RCC 7860 (cell line): ENCODE measurements at places on chromosomes 4 and X.
A peak's percentile ranks its signal among the peaks of the same experiment; 100 is the strongest.

- no peak for DNase-seq
Measured at GRCh38 chr4:150680651-150681050, 98.7 kb downstream of the MAB21L2 start.

DNA sequence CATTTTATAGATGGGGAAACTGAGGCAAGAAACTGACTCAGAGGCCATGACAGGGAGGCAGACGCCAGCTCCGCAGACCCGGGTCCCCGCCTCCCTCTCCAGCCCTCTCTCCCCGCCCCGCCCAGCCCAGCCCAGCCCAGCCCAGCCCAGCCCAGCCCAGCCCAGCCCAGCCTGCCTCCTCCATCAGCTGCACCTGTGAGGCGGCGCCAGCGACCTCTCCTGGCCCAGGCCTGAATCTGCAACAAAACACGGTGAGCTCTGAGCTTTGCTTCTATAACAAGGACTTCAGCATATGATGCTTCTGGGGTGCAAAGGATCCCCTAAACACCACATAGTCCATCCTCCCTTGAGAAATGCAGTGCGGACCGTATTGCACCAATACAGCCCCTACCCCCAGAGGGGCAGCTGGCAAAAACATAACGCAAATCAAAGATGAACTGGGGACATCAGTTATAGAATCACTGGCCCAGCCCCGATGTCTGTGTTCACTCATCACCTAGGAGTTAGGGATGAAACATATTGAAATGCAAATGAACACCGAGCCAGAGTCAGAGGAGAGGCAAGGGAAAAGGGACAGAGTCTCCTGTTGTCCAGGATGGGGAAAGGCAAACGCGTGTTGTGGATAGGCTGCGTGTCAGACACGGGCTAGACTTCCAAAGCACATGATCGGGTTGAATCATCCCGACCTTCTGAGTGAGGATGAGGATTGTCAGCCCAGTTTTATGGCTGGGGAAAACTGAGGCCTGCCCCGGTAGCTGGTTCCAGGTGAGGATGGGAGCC, 216.1 kb upstream of the PSAPL1 start:
- DNase-seq, result no peak

DNA sequence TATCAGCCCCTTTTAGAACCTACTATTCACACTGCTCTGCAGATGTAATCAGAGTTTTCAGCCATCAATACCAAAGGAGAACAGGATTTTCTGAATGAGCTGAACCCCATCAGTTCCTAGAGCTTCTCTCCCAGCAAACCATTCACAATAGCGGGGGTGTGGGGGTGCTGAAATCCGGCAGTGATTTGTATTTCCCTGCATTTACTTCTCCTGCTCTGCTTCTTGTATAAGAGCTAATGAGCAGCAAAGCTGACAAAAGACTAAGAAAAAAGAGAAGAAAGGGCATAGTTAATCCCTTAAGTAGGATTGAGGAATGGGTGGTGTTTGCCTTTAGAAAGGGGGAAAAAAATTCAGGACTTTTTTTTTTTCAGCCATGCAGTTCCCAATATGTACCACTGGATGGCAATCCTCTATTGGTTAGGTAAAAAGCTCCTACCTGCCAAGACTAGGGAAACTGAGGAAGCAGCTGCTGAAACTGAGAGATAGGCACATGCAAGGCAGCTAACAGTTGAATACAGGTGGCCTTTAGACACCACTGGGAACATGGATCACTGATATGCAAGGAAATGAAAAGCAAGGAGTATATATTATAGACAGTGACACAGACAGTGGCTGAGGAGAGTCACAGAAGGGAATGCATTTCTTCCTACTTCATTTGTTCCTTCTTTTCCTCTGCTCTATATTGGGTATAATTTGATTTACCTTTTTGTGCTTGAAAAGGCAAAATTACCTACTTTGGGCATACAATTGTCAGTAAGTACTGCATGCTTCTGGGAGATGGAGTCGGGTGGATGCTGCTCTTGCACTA, 217.9 kb downstream of the HS6ST2 start:
- no peak for DNase-seq

DNA sequence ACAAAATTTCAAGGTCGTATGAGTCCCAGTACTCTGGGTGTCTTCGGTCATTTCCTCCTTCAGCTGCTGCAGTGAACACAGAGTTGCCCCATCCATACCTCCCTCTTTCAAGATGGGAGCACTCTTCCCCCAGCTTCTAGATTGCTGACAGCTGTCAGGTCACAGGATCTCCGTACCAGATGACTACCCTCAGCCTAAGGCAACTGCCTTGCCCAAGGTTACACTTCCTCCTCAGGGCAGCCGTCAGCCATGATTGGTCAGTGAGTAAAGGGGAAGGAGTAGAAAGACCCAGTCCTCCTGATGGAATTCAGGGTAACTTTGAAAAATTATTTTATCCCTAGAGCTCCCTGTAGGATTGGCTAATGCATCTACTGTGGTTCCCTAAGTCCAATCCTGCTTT, 81.6 kb downstream of the NAF1 start:
- DNase-seq, result no peak

DNA sequence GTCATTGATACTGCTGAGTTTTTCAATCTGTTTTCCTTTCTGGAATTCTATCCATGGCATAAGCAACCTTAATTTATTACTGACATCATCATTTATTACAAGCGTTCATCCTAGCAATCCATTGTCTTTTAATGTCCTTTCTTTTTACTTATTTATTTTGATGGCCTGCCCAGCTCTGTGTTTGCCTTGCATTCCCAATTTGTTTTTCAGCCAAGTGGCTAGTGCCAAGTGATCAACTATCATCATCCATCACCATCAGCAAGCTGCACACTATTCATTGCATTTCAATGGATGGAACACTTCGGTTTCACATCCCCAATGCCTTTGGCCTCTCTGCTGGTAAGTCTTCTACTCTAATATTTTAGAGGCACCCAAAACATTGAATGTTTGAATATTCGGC, 831.7 kb upstream of the EPHA5 start:
- DNase-seq, result no peak

DNA sequence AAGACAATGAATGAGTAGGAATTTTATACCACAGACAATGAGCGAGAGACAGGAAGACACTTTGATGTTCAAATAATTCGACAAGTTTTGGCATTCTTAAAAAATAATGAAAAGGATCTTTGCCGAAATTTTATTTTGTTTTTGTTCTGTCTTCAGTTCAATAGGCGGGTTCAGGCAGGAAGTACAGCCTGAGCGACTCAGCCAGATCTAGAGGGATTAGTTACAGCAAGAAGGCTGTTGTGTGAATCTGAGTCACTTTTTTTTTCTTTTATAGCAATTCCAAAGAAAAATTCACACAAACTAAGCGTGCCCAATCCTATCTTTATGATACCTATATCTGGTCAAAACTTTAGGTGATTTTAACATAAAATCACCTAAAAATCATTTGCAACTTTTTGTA, 505.4 kb upstream of the FAM241A start:
- peak; percentile 16 for DNase-seq

GRCh38 chrX:56853436-56853835, 124.4 kb downstream of the NBDY start:
- no peak for DNase-seq

DNA sequence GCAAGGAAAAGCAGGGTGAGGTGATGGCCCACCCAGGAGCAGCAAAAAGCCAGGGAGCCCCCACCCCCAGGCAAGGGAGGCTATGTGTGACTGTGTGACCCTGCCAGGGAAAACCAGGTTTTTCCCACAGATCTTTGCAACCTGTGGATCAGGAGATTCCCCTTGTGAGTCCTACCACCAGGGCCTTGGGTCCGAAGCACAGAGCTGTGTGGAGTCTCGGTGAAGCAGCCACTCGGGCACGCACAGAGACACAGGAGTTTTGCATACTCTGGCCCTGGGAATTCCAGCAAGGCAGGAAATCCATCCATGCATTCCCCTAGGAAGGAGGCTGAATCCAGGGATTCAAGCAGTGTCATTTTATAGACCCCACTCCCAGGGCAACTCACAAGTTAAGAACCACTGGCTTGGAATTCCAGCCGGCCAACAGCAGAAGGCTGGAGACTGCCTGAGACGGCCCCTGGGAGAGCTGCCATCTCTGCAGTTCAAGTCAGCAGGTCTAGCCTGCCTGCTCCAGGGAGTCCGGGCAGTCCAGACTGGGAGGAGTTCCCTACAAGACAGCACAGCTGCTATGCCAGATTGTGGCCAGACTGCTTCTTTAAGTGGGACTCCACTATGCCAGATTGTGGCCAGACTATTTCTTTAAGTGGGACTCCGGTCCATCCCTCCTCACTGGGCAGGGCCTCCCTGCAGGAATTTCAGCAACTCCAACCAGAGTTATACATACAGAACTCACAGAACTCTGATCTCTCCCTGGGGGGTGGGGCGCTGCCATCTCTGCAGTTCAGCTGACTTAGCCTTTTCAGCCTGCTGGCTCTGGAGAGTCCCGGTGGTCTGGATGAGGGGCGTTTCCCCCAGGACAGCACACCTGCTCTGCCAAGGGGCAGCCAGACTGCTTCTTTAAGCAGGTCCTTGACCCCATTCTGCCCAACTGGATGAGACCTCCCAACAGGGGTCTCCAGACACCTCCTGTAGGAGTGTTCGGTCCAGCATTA, 85.1 kb upstream of the ADAD1 start:
- DNase-seq, result no peak

GRCh38 chr4:142091085-142091513, 454.7 kb downstream of the IL15 start:
- peak; percentile 70 for DNase-seq

DNA sequence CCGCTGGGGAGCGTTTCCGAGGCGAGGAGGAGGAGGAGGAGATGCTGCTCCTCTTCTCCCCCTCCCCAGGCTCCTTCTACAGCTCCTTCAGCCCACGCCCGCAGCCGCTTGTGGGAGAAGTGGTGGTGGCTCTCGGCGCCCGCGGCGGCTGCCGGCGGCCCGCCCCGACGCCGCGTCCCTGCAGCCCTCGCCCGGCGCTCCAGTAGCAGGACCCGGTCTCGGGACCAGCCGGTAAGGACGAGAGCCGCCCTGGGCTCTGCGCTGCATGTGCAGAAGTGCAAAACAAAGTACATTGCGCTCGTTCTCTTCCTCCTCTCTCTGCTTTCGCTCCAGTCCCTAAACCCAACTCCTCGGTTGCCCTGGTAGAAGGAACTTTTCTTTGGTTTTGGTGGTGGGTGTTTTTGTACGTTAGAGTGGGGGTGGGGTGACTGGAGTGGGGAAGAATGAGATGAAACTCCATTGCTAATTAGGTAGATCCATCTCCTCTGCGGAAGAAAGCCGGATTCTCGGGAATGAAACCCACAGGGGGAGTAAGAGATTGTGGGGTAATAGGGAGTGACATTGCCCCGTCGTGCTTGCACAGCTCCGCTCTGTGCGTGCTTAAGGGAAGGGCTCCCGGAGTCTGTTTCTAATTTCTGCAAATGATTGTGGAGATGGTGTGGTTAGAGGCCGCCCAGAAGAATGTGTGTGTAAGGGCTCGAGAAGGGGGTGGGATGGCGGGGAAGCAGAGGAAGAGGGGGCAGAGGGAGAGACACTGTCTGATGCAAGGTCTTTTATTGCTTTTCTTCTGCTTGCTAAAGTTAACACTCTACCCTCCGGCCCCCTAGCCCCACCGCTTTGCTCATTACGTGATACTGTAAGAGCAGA, 677 bp downstream of the PTPN13 start:
- DNase-seq, result peak; percentile 70

- no peak for DNase-seq
Measured at GRCh38 chr4:138312536-138312911, 70.4 kb upstream of the SLC7A11 start.

- no peak for DNase-seq
Measured at GRCh38 chr4:102779204-102779603, 18.4 kb upstream of the MANBA start.

DNA sequence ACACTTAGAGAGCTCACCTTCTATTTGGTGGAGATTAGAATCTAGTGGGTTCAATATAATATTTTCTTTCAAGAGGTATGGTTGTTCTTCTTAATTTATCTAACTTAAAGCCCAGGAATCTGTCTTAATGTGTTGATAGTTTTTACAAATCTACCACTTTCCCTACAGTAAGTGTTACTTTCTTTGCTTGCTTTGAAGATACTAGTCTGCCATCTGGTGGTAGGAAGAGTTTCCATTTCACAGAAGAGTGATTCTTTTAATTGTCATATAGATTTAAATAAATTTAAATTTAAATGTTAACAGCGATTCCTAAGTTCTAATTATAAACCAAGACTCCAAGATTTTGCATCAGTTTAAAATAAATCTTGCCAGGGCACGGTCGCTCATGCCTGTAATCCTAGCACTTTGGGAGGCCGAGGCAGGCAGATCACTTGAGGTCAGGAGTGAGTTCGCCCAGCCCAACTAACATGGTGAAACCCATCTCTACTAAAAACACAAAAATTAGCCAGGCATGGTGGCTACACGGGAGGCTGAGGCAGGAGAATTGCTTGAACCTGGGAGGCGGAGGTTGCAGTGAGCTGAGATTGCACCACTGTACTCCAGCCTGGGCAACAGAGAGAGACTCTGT, 43.5 kb downstream of the NUDT9 start:
- DNase-seq, result peak; percentile 36

GRCh38 chr4:6444582-6444981, 27.8 kb downstream of the PPP2R2C start:
- no peak for DNase-seq

DNA sequence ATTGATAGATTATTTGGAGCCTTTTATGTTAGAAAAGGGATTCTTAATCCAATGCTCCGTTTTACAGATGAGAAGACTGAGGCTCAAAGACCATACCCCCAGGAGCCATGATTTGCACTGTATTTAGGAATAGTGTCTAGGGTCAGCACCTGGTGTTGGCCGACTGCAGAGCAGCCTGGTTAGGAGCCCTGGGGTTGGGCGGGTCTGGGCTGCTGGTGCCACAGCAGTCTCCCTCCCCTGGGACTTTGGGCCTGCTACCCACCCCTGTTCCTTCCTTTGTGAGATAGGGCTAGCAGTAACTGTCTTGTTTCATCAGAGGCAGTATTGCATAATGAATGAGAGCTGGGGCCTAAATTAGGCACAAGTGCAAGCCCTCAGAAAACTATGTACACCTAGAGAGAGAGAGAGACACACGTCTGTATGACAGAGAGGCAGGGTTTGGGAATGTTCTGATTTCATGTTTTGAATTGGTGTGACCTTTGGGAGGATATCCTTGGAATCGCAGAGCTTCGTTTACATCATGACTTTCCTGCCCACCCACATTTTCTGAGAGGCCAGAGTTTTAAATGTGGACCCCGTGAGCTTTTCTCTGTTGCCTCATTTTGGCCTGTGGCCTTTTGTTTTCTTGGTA, 111.7 kb downstream of the PTTG2 start:
- DNase-seq, result no peak

- no peak for DNase-seq
Measured at GRCh38 chr4:107439401-107439800, 280.6 kb downstream of the PAPSS1 start.

DNA sequence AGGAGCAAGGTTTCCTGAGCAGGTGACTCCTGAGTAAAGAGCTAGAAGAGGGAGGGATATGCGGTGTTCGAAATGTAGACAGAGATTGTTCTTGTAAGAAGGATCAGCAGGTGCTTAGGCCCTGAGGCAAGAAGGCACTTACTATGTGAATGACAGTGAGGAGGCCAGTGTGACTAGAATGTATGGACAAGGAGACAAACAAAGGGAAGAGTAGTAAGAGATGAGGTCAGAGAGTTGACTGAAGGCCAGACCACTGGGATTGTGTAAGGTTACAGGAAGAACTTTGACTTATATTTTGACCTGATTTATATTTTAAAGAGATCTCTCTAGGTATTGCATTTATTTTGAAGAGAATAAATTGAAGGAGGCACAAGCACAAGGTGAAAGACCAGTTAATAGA, 118.4 kb upstream of the ENPEP start:
- no peak for DNase-seq
